Fibroblast of upper back skin (primary cell): ENCODE measurements at places on chromosomes 16 and 17.

GRCh38 chr17:34572483-34572882 lies 6.9 kb upstream of the TMEM132E start:
- DNase-seq, result no peak

DNA sequence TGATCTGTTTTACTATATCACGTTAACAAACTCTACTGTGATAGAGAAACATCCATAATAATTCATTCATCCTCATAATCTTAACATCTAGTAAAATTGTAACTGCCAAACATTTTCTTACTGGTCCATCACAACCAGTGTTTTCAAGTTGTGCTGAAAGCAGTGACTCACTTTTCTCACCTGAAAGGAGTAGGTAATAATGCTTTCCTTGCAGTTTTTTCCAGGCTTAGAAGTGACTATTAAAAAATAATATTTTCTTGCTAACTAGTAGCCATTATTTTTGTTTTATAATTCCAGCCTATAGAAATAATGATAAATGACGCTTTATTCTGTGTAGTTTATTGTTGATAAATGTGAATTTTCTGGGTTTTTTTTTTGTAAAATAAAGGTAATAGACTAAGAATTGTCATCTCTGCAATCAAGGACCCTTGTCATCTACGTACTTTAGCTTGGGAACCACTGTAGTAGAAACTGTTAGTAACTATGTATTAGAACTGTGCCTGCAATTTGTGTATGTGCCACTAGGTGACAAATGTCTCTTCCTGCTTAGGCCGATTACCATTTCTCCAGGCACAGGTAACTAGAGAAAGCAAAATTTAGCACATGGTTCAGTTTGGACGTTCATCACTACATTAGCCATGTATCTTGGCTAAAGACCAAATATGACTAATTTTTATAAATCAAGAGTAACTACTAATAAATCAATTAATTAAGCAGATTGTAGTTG lies 409.4 kb upstream of the ERCC4 start:
- DNase-seq, result no peak

GRCh38 chr17:73901661-73902415 lies 257.6 kb upstream of the SDK2 start:
- DNase-seq, result no peak

GRCh38 chr17:37124821-37125173 lies 176.0 kb downstream of the AATF start:
- DNase-seq, result no peak

DNA sequence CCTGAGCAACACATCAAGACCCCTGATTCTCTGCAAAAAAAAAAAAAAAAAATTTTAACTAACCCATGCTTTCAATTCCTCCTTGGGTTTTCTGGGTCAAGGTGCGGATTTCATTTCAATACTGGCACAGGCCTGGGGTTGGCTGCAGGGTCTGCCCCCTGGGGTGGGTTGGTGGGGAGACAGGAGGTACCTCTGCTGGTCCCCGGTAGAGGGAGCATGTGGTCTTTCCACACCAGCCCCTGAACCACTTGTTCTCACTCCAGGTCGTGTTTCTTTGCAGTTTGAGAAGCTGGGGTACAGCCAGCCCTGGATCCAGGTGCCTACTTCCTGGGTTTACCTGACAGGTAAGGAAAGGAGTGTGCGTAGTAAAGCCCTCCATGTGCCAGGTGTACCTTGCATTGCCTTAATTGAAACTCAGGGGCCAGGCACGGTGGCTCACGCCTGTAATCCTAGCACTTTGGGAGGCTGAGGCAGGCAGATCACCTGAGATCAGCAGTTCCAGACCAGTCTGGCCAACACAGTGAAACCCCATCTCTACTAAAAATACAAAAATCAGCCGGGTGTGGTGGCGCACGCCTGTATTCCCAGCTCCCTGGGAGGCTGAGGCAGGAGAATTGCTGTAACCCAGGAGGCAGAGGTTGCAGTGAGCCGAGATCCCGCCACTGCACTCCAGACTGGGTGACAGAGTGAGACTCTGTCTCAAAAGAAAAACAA lies 21.8 kb downstream of the SDR42E2 start:
- no peak for DNase-seq

GRCh38 chr17:68295086-68295485 lies 3.8 kb downstream of the ARSG start:
- no peak for DNase-seq

DNA sequence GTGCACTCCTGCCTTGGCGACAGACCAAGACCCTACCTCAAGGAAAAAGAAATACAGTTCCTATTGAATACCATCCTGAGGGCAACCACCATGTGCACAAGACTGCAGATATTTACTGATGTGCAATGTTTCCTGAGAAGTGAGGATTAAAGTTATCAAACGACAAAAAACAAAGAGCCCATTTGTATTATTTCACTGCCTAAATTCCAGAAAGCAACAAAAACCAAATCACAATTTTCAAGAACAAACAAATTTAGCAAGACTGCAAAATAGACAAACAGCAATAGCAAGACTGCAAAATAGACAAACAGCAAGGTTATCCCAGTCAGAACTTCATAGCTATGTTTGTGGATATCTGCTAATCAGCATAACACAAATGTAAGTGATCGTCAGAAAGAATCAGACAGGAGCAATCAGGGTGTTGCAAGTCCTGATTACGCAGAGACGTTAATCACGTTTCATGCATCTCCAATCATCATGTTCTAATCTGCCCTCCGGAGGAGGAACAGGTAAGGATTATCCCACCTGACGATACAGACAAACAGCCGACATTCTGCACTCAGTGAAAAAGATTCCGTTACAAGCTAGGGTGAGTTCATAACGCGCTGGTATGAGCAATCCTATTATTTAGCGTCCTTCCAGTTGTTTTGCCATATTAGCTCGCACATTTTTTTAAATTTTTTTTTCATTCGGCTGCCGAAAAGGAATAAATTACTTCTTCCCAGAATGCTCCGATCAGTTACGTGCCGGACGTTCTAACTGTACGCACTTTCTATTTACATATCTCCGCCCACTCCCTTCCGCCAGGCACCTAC lies 2.9 kb downstream of the TMEM107 start:
- DNase-seq, result peak; percentile 99

DNA sequence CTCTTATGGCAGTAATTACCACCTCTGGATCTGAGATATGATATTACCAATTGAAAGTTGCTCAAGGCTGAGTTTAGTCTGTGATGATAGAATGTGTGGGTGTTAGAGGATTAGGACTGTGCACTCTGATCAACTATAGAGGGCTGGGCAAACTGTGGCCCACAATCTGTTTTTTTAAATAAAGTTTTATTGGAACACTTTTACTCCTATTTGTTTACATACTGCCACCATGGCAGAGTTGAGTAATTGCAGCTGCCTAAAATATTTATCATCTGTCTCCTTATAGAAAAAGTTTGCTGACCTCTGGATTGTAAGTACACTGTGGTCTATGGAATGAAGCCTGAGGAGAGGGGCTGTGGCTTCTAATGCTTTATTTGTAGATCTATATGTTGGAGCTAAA lies 71.5 kb upstream of the N4BP1 start:
- no peak for DNase-seq

DNA sequence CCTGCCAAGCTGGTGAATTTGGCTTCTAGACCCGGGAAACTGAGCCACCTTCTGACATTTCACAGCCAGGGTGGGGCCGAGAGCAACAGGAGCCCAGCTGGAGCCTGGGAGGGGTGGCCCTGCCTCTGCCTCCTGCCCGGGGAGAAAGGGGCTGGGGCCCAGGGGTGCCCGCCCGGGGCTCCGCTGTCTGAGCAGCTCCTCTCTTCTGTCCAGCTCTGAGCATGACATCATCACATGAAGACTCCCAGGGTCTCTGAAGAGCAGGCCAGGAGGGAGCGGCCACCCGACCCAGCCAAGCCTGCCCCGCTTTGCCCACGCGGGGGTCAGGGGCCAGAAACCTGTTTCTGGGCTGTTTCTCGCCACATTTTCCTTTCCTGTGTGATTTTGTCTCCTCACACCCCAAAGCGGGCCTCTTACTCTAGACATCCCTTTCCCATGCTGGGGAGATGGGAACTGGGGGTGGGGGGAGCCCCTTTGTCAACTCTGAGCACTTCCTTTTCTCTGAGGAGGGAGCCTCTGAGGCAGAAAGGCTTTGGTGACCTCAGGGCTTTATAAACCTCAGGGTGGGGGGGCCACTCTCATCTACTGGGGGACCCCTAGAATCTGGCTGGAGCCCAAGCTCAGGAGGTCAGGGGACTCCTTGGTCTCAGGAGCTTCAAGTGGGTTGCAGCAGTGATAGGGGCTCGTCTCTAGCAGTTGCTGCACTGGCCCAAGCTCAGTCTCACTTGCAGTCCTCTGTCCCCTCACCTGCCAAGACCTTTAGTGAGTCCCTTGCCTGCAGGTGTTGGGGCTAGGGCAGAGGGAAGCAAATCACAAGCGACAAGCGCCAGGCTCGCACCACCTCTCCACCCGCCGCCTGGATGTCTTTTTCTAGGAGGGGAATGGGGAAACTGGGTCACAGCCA lies 7.6 kb downstream of the UBALD2 start:
- DNase-seq, result no peak

DNA sequence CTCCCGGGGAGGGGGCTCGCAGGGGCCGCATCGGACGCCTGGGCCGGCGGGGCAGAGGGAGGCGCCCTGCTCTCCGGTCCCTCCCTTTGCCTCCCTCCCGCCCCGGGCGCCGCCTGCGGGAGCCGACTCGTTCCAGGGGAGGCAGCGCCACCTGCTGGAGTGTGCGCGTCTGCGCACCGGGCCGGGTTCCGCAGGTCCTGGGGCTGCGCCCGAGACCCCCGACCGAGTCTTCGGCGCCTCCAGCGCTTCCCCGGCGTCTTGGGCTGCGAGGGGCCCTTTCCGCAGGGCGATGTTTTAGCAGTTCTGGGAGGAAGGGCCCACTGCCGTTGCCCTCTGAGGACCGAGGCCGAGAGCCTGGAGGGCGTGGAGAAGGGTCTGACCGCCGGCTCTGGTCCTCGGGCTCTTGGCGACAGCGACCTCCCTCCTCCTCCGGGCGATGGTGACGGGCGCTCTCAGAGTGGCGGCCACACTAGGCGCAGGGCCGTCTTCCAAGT lies 106.3 kb downstream of the SEC14L1 start:
- DNase-seq, result peak; percentile 75

GRCh38 chr16:67537636-67538591 lies 9.3 kb downstream of the RIPOR1 start:
- no peak for DNase-seq

DNA sequence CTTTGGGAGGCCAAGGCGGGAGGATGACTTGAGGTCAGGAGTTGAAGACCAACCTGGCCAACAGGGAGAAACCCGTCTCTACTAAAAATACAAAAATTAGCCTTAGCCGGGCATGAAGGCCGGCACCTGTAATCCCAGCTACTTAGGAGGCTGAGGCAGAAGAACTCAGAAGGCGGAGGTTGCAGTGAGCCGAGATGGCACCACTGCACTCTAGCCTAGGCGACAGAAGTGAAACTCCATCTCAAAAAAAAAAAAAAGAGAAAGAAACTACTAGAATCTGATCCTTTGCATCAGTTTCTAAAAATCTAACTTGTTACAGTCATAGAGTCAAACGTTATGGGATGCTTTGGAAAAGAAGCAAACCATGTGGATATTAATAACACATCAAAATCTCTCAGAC lies 1.6 kb upstream of the PECAM1 start:
- no peak for DNase-seq

GRCh38 chr16:79863128-79864031 lies 262.8 kb upstream of the MAF start:
- DNase-seq, result no peak

- DNase-seq, result no peak
These were observed 11.3 kb downstream of the LIG3 start for GRCh38 chr17:34991606-34992005.

DNA sequence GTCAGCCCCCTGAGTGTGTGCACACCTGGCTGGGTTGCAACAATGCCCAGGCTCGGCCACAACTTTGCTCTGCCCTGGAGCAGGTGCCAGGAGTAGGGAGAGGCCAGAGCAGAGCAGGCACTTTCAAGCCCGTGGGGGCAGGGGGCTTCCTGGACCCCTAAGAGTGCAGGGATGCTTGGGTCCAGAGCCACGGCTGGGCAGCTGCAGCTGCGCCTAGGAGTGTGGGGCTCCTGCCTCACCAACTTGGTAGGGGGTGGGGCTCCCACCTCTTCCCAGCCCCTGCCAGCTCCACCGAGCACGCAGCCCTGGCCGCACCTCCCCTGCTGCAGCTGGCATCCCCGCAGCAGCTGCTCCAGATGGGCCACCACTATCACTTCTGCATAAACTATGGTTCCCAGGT lies 7.8 kb downstream of the OR3A2 start:
- DNase-seq, result no peak

- DNase-seq, result no peak
These were observed 9.3 kb upstream of the EPN3 start for GRCh38 chr17:50523208-50523607.

DNA sequence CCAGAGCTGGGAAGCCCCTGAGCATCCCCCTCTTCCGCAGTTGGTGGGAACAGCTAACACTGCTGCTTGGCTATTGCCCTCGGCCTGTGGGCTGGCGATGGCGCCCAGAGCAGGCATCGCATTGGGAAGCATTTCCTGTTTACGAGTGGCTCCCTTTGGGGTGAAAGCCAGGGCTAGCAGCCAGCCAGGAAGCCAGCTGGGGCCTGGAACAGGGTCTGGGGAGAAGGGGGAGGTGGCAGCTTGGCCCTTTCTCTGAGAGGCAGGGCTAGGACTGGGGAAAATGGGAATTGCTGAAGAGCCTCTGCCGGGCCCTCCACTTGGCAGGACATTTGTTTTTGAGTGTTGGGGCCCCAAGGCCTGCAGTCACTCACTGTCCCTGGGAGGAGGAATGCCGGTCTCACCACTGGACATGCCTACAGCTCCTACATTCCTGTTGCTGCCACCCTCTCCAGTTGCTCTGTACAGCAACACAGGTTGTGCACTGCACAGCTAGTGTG lies 2.4 kb upstream of the MTSS2 start:
- peak; percentile 28 for DNase-seq

- no peak for DNase-seq
These were observed 344.7 kb downstream of the CA10 start for GRCh38 chr17:51813784-51814174.

DNA sequence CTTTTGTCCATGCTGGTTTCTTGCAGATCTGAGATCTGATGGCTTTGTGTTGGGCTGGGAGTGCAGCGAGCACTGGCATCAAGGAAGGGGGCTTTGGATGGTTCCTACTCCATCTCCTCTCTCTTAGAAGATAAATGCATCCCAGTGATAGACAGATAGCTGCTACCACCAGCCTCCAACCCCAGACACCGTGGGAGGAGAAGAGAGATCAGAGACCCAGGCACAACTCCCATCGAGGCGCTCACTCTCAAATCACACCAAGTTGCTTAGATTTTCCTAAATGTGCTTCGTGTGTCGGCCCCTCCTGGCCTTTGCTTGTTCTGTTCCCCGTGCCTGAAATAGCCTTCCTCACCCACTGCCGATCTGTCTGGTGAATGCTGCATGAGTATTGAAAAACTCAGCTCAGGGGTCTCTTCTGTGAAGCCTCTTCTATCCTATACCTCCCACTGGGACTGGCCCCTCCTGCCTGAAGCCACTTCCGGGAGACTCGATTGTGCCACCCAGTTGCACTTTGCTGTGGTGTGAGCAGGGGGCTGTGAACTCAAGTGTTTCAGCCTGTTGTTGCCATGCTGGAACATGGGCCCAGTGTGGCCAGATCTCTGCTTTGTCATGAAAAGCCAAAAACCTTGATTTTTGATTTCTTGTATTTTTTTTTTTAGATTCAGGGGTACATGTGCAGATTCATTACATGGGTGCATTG lies 242.7 kb downstream of the GSG1L start:
- no peak for DNase-seq
